ENCODE measurements at places on chromosomes 3 and 15.
A peak's percentile ranks its signal among the peaks of the same experiment; 100 is the strongest.

DNA sequence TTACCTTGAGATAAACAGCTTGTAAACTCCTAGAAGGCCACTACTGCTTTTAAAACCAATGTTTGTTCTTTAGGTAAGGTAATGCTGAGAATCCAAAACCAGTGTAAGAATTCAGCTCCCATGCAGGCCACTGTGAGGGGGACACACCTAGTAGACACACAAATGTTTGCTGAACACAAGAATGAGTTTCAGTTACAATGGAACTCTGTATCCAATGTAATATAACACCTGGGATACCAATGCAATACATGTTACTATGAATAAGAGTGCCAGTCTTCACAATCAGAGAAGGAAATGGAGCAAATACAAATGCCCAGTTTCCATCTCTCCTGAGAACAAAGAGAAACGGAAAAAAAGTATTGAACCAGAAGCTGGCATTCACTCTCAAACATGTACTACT lies 65.9 kb downstream of the IGF2BP2 start:
- no peak for DNase-seq

GRCh38 chr3:124856677-124857076 lies 30.5 kb downstream of the ITGB5 start:
- DNase-seq = no peak

DNA sequence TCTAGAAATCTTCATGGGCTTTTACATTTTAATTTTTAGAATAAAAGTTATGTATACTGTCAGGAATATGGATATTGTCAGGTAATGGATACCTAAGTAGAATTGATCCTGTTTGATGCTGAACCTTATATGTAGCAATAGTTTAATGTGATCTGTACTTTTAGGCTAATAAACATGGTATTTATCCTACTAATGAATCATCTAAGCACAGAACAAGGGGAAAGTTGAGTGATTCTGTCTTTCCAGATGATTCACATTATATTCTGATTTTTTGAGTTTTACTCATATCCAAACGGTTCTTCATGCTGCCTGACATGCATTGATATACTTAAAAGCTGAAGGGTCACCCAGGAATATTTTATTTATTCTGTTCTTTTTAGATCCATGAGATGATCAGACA lies 34.5 kb downstream of the FANCI start:
- no peak for DNase-seq

DNA sequence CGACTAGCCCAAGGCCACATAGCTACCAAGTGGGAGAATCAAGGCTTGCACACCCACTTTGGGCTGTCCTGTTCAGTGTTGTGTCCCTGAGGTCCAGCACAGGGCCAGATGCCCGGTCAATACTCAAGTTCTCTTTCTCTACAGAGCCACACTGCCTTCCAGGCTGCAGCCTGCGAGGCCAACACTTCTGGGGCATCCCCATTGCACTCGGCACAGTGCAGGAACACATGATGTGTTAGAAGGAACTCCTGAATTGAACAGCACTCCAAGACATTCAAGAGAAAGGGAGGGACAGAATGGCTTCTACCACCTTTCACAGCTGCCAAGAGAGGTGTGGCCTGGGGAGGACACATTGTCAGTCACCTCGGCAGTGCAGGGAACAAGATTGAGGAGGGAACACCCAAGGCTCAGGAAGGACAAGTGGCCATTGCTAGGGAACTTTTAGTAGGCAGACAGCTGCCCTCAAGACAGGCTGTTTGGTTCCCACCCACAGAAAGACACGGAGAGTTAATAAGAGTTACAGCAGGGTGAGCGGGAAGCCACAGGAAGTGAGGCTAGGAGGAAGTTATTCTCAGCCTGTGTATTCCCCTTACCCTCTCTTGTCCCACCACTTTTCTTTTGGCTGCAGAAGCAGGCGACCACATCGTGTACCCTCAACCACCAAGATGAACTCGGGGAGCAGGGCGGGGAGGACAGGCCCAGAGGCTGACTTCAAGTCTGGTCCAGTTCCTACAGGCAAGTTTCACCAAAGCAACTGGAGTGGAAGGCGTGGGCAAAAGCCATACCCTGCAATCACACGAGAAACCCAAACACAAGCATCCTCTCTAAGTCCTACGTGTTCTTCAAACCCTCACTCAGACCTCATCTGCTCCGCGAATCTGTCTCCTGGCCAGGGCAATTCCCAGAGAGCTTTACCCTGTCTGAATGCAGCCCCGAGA lies 69.4 kb downstream of the SRGAP3 start:
- no peak for DNase-seq

DNA sequence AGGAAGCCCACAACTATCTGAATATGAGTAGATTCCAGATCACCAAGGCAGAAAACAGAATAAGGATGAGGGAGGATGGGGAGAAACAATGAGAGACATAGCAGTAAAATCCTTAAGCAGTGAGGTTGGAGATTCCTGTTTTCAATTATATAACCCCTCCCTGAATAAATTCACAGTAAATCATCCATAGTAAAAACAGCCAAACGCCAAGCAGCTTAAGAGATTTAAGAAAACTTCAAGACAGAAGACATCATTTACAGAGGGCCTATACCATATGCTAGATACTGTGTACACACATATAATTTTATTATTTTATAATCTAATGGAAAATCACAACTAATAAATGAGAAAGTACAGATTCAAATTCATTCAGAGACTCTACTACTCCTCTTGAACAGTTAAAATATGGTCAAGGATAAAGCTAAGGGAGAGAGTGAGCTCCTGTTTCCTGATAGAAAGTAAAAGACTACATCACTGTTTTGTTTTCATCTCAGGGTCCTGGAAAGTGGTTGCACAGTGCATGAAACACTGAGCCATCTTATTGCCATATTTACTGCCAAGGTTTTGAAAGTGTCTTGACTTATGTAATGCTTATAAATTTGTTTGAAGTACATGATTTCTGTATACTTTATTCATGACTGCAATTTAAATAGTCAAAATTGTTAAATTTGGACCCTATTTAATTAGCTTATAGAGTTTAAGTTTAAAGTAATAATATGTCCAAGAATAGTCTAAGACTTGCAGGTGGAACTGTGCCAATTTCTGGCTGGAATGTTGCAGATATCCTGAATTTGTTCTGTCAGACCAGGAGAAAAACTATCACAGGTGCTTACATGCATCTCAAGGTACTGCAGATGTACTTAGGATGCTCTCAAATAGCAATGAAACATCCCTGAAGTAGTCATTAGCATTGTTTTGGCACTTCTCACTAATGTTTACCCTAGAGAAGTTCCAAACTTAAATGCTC lies 141.4 kb downstream of the TBL1XR1 start:
- no peak for DNase-seq

DNA sequence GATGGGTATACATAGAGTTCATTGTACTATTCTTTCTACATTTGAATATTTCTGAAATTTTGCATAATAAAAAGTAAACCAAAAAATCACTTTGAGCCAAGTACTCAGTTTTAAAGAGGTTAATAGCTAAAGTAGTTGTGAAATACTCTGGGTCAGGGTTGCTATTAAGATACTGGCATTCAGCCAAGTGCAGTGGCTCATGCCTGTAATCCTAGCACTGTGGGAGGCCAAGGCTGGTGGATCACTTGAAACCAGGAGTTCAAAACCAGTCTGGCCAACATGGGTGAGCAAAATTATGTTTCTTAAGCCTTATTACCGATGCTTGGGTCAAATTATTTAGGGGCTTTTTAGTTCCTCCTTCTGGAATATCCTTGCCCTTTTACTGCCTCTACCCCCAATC lies 122.0 kb upstream of the MELTF start:
- no peak for DNase-seq

DNA sequence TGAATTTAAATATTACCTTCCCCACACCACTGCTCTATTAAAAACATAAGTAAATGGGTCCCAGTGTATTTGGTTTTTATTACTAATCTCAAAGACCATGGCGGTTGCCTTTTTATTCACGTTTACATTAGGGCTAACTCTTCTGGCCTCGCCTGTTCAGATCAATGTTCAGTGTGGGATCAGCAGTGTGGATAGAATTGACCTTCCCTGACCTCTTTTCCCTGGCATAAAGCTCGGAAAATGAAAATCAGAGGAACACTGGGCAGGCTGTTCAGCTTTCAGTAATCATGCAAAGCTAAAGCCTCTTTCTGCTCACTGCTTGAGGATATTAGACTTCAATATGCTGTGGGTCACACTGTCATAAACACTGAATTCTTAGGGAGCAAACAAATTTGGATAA lies 422.6 kb upstream of the ONECUT1 start:
- no peak for DNase-seq

DNA sequence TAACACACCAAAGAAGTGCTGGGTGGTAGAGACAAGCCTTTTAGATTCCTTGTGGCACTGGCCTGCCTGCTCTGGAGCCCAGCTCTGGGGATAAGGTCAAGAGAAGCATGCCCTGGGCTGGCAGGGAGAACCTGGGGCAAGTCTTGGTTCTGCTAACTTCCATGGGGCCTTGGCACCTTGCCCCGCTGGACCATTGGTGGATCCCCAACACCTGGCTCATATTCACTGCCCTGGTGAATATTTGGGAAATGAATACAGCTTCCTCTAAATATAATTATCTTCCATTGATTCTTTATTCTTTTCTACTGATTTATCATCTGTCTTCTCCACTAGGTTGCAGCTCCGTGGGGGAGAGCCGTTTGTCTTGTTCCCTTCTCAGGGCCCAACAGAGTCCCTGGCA lies 89.5 kb downstream of the RAB11A start:
- DNase-seq = no peak

- DNase-seq = no peak
Measured at GRCh38 chr15:57741089-57741488, 34.6 kb downstream of the POLR2M start.

GRCh38 chr3:141044695-141045641 lies 6.2 kb upstream of the SPSB4 start:
- no peak for DNase-seq

- DNase-seq = peak; percentile 26
Measured at GRCh38 chr3:183487016-183487415, 58.6 kb upstream of the MCF2L2 start.

- DNase-seq = no peak
Measured at GRCh38 chr15:58487041-58487723, 55.4 kb downstream of the LIPC start.

GRCh38 chr3:158711886-158712285 lies 20.4 kb downstream of the RARRES1 start:
- no peak for DNase-seq

DNA sequence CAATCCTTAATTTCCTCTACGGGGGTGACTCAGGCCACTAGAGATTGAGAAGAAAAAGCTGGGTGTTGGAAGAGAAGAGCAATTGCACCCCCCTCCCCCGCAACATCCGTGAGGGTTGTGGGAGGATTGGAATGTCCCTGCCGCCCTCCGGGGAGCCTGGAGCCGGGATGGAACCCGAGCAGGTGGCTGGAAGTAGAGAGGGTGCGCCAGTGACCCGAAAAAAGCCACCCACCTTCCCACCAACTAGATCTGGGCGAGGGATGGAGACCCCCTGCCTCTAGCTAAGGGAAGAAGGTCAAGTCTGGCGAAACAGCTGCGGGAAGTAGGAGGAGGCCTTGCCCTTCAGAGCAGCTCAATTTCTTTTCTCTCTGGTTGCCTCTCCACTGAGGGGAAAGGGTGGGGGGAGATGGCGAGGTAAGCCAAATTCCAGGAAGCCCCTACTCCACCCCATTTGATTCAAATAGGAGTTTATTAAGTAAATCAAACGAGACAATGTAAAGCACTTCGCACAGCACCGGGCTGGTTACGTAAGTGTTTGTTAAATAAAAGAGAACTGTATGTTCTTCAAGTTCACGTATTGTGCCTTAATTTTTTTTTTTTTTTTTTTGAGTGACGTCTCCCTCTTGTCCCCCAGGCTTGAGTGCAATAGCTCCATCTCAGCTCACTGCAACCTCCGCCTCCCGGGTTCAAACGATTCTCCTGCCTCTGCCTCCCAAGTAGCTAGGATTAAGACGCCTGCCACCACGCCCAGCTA lies 1.1 kb upstream of the WWTR1 start:
- peak; percentile 66 for DNase-seq

DNA sequence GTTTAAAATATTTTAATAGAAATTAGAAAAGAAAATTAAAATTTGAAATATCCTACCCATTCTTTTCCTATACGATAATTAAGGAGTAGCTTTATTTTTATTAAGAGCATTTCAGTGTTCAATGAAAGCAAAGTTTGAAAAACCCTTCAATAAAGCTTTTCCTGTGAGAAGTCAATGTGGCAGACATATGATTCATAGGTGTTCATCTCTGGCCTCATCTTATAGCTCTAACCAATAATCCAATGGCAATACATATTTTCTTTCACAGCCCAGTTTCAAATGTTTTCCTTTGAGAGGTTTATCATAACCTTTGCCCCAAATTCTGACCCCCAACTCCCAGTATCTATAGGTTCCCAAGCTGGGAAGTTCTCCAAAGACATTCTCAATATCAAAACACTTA lies 8.3 kb downstream of the KPNA1 start:
- DNase-seq = no peak

- no peak for DNase-seq
Measured at GRCh38 chr15:77533578-77534430, 98.9 kb downstream of the LINGO1 start.

DNA sequence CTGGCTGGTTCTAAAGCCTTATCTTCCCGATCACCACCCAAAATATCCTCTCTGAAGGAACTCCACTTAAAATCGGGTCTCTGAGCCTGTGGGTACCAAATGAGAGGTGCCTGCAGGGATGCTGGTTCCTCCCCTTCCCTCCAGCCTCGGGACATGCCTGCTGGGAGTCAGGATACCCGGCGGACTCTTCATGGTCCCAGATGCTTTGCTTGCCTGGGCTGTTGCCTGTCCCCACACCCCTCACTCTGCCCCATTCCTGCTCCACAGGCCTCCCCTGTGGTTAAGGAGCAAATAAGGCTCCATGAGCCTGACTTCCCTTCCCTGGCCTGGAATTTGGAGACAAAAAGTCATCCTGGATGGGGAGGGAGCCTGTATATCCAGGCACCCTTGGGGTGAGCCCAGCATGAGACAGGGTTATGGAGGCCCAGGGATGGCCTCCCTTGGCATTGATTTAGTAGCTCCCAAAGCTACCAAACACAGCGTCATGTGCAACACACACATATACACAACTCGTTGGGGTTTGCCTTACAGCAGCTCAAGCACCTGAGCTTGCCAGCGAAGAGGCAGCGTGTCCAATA lies 12.3 kb upstream of the CORO2B start:
- no peak for DNase-seq

- no peak for DNase-seq
Measured at GRCh38 chr3:173957646-173958045, 560.1 kb downstream of the NLGN1 start.

DNA sequence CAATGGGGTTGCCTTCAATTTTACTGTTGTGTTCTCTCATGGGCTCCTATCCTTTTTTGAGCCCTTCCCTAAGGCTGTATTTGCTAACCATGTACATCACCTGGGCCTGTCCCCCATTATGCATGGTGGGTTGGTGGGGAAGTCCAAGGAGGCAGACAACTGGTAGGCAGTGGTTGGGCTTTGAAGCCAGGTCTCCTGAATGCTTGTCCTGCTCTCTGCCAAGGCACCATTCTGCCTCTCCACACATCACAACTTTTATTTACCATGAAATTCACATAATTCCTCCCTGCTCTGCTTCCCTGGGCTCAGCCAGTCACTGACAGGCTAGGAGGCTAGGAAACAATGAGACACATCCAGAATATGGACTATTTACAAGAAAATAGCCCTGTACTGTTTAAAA lies 41.0 kb upstream of the COPB2 start:
- DNase-seq = no peak

- no peak for DNase-seq
Measured at GRCh38 chr3:183013856-183014255, 33.5 kb upstream of the DCUN1D1 start.
